ENCODE measurements at places on chromosomes 7 and 10.

- DNase-seq = no peak
These were observed 14.5 kb downstream of the BAZ1B start for GRCh38 chr7:73507556-73507955.

DNA sequence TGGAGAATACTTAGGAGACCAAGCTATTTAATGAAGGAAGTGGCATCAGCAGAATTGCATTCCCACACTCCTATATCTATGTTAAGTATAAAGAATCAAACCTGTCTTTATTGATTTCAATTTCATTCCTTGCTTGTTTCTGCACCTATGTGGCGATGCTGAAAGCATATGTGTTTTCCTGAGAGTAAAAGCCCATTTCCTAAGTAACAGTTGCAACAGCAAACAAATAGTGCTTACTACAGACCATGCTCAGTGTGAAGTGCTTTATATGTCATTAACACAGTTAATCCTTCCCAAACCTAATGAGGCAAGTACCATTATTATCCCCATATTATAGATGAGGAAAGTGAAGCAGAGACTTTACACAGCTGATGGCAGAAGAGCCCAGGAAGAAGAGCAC lies 552.1 kb downstream of the PARD3 start:
- DNase-seq = no peak

DNA sequence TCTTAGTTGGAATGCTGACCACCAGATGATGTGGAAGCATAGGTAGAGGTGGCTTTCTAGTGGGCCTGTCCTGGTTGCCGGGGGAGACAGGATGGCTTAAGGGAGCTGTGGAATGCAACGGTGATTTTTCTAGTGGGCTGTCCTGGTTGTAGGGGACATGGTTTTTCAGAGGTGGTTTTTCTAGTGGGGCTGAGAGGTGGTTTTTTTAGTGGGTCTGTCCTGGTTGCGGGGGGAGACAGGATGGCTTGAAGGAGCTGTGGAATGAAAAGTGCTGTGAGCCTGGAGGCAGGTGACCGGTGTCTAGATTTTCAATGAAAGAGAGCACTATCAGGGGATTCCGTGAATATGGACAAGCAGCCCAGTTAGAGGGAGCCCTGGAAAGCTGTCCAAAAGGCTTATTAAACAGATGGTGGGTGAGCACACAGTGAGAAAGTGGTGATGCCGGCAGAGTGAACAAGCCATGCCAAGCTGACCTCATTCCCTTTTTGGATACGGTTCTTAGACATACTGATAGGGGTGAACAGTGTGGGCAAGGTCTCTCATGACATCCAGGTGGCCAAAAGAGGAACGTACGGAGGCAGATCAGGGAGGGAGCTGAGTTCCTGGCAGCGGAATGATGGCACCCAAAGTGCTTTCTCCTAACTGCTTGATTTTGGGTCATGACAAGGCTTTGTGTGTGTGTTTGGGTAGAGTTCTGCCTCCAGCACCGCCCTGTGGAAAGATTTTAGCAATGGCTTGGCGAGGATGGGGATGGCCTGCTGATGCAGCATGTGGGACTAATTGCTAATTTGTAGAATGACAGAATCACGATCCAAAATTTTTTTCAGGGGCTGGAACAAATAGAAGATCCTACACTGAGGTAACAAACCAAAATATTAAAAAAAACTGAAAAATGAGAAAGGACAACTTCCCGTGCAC lies 126.6 kb downstream of the TMEM178B start:
- no peak for DNase-seq

GRCh38 chr10:114856544-114857287 lies 35.1 kb downstream of the FHIP2A start:
- no peak for DNase-seq

GRCh38 chr7:142351145-142351544 lies 93.3 kb upstream of the PRSS58 start:
- no peak for DNase-seq

- DNase-seq = no peak
These were observed 356.4 kb downstream of the TNS3 start for GRCh38 chr7:47225387-47226131.

DNA sequence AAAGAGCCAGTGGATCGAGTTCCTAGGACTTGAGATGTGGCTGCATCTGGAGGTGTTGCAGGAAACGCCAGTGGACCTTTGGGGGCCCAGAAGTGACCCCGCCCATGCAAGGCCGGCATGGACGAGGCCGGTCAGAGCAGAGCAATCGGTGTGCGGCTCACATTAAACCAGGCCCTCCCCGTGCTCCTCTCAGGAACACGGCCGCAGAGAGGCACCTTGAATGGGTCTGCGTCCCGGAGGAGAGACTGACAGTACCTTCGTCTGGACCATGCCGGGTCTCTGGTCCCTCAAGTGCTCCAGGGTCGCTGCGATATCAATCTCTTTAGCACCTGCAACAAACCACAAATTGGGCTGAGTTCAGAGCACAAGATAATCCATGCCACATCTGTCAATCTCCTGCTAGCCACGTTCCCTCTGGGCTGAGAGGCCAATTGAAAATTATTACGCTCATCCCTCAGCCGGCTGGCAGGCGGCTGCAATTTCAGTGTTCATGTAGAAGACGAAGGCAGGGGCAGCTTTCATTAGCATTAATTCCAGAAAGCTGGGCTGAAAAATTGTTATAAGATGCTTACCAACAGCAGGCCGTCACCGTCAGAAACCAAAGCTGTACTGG lies 212.0 kb downstream of the DNAJB6 start:
- DNase-seq = no peak

DNA sequence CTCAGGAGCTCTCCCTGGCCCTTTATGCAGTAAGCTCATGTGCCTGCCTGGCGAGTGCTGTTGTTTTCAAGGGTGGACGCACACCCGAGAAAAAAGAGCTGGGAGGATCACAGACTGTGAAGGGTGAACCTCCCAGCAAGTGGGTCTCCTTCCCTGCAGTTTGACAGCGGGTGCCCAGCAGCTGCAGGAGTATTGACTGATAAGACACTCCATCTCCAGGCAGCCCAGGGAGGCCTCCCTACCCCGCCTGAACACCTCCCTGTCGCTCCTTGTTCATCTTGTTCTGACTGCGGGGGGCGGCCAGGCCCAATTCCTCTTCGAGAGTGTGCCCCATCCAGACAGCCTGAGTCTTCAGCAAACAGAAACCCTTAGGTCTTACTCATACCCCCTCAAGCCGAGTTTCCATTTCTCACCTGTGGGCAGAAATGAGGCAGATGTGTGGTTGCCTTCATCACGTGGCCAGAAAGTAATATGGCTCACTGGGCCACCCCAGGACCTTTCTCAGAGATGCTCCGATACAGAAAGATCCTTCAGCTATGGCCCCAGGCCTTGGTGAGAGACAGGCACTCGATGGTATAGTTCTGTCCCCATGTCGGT lies 17.2 kb downstream of the MDH2 start:
- DNase-seq = no peak

DNA sequence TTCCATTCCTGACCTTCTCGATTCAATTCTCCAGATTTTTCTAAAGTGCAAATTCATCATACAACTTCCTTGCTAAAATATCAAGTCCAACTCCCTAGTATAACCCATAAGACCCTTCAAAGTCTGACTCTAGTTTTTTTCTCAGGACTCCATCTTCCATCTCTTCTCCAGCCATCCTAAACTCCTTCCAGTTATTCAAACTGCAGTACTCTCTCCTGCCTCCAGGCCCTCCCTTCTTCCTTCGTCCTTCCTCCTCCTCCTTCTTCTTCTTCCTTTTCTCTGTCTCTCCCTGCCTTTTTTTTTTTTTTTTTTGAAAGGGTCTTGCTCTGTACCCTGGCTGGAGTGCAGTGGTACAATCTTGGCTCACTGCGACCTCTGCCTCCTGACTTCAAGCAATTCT lies 111.9 kb downstream of the RELN start:
- DNase-seq = no peak

DNA sequence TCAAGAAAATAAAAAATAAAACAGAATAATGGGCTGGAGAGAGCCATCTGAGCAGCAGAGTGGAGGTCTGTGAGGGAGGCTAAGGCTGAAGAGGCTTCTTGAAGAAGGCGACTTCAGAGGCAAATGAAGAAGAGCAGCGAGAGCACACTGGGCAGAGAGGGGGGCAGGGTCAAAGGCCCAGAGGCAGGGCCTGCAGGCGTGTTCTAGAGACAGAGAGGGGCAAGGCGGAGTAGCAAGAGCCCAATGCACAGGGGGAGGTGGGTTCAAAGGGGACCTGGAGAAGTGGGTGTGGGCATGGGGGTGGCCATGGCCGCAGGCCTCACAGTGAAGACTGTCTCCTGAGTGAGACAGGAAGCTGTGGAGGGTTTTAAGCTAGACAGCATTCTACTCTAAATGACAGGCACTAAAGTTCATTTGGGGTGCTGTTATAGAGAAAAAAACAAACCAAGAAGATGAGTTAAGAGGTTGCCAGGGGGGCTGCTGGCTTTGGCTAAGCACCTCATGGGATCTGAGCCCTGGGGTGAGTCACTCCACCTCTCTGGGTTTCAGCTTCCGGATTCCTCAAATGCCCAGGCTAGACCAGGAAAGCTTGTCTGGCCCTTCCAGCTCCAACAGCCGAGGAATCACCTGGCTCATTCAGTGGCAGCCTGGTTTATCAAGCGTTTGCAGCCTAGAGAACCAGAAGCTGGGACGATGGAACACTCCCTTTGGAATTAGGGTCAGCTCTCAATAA lies 81.7 kb downstream of the DLG5 start:
- no peak for DNase-seq
